ENCODE measurements at places on chromosomes 11 and 22.

GRCh38 chr11:7417328-7417727, 68.0 kb upstream of the OLFML1 start:
- DNase-seq, result no peak

GRCh38 chr11:12952094-12952493, 57.0 kb upstream of the RASSF10 start:
- DNase-seq, result no peak

DNA sequence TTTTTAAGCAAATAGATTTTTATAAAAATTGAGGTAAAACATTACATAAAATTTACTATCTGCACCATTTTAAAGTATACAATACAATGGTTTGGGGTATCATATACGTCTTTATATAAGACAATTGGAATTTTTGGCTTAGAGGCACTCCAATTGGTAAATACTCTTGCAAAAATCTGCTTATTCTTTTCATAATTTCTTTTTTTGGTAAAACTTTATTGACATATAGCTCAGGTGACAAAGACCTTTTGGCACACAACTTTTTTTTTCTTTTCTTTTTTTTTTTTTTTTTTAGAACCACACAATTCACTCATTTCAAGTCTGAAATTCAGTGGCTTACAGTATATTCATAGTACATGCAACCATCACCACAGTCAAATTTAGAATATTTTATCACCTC, 57.8 kb downstream of the ATG16L2 start:
- DNase-seq, result no peak

DNA sequence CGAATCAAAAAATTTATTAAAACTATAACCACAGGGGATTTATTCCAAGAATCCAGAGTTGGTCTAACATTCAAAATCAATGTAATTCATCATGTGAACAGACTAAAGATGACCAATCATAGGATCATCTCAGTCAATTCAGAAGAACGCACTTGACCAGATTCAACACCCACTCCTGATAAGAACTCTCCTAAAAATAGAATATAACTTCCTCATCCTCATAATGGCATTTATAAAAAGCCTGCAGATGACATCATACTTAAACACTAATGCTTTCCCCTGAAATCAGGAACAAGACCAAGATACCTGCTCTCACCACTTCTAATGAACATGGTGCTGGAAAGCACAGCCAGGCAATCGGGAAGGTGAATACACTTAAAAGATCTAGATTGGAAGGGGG, 10.5 kb upstream of the MUC2 start:
- no peak for DNase-seq

DNA sequence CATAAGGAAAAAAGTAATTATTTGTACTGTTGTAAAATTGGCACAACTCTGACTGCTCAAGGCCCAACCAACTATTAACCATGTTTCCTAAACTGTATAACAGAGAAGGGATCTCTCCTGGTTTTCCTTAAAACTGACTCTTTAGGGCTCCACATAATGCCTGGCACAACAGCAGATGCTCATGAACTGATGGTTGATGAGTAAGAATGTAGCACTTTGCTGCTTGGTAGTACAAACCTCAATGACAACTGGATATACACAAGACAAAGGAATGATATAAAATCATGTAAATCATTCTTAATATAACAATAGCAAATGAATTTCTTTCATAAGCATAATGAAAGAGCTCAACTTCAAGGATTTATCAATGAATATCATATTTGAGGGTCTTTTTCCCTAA, 11.7 kb downstream of the MSANTD2 start:
- no peak for DNase-seq

Data from ACHN (cell line).